Osteocyte (in vitro differentiated cells): ENCODE measurements at places on chromosomes 12 and 14.

GRCh38 chr12:14540801-14541462 is 26.8 kb downstream of the PLBD1 start:
- DNase-seq, result no peak

DNA sequence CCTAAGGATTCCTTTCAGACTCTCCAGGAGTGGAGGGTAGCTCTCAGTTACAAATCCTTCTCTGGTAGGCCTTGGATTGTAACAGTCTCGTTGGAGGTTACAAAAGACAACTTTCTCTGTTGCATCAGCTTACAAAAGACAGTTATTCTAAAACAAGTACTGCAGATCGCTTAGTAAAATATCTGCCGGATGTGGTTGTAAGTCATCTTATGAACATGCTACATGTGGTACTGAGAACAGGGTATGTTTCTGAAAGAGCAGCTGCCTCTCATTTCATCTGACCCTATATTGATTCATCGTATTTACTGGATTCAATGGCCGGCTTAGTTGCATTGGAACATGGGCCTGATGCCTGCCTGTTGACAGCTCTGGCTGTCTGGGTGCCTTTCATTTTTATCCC is 157.4 kb downstream of the PTCSC3 start:
- DNase-seq, result no peak

GRCh38 chr12:27305673-27306456 is 26.8 kb upstream of the BMAL2 start:
- no peak for DNase-seq

- DNase-seq, result no peak
Observed at GRCh38 chr12:80419644-80420043, 24.4 kb upstream of the PTPRQ start.

DNA sequence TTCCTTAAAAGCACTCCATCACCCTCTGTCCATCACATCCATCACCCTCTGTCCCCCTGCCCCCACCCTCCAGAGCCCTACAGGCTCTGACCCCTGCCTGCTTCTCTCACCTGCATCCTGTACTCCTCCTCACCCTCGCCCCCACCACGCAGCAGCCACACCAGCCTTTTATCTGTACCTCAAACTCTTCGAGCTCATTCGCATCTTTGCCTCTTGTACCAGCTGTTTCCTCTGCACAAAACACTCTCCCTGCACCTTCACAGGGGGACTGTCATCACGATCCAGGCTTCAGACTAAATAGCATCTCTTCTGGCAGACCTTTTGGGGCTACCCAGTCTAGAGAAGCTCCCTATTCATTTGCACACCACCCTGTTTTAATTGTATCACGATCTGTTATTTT is 24.1 kb downstream of the TMEM229B start:
- DNase-seq, result no peak

GRCh38 chr12:56374726-56375597 is 12.3 kb upstream of the APOF start:
- DNase-seq, result no peak

GRCh38 chr14:96502621-96503305 is 581 bp downstream of the PAPOLA start:
- DNase-seq, result peak; percentile 85

GRCh38 chr12:124428136-124428791 is 133.4 kb downstream of the RFLNA start:
- no peak for DNase-seq

- DNase-seq, result no peak
Observed at GRCh38 chr12:100554608-100555077, 18.8 kb upstream of the GAS2L3 start.

GRCh38 chr14:94342334-94342934 is 19.3 kb upstream of the SERPINA6 start:
- DNase-seq, result peak; percentile 86

- DNase-seq, result no peak
Observed at GRCh38 chr12:56838621-56839488, 75.7 kb downstream of the HSD17B6 start.

GRCh38 chr12:88698471-88698870 is 118.2 kb upstream of the KITLG start:
- DNase-seq, result no peak

DNA sequence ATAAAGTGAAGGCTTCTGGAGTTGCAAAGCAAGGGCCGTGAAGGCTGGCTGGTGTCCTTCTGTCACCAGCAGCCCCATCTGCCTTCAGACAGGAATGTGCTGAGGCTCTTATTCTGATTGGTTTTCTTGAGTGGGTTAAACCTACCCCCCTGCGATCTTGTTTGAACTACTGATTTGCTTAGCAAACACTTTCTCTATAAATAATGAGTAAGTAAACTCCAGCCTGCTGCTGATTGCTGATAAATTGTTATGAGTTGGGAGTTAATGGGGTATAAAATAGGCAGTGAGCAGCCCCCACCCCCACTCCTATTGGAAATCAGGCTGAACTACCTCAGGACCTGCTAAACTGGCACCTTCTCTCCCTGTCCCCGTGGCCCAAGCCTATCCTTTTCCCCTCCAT is 146.1 kb upstream of the NOS1 start:
- DNase-seq, result no peak

DNA sequence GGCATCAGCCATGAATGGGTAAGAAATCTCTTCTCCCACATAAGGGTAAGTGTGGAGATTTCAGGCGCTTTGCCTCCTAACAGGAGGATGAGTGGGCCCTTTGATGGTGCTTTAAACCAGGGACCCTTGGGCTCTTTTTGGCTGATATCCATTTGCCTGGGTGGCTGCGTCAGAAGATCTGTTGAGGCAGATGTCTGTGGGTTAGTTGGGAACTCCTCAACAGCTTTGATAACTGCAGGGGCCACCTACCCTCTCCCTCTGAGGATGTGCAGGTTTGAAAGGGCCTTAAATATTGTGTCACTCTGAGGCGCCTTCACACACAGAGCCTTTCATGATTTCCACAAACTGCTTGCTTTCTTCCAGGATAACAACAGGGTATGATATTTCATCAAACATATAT is 210.7 kb downstream of the PPM1H start:
- no peak for DNase-seq

GRCh38 chr14:94934276-94934810 is 164.4 kb upstream of the GSC start:
- DNase-seq, result no peak

- no peak for DNase-seq
Observed at GRCh38 chr14:62445570-62445969, 599.7 kb downstream of the KCNH5 start.

DNA sequence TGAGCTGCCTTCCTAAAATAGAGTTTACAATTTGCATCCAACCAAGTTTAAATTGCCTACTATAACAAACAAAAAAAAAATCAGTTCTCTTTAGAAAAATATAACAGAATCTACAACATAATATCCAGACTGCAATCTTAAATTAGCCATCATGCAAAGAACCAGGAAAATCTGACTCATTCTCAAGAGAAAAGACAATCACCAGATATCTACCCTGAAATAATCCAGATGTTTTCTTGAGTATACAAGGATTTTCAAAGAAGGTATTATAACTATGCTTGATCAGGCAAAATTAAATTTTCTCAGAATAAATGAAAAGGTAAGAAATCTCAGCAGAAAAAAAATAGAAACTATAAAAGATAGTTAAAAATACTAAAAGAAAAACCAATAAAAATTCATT is 115.6 kb downstream of the CCER1 start:
- DNase-seq, result no peak

DNA sequence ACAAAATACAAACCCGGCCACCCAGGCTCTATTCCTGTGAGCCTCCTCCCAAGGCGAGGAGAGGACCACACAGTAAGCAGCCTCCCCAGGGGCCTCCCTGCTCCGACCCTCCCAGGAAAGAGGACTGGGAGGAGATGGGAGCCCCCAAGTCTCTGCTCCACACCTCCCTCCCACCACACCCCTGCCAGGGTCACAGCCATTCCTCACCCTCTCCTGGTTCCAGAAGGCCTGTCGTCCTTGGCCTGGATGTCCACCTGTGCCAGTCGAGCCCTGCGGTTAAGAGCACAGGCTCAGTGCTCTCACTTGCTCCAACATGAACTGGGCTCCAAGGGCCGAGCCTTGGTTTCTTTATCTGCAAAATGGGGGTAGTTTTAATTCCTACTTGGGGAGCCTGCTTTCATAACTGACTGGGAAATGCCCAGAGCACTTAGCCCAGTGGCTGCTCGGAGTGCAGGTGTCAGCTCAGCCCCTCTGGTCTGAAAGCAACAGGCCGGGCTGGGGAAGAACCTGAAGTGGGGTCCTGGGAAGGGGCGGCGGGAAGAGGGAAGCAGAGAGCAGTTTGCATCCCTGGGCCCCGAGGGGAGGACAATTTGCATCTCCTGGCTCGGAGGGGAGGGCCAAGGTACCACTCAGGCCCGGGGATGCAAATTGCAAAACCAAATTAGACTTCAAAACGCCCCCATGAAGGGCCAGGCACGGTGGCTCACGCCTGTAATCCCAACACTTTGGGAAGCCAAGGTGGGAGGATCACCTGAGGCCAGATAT is 23.6 kb downstream of the TCHP start:
- no peak for DNase-seq

- no peak for DNase-seq
Observed at GRCh38 chr14:90545382-90545781, 148.6 kb downstream of the CALM1 start.

DNA sequence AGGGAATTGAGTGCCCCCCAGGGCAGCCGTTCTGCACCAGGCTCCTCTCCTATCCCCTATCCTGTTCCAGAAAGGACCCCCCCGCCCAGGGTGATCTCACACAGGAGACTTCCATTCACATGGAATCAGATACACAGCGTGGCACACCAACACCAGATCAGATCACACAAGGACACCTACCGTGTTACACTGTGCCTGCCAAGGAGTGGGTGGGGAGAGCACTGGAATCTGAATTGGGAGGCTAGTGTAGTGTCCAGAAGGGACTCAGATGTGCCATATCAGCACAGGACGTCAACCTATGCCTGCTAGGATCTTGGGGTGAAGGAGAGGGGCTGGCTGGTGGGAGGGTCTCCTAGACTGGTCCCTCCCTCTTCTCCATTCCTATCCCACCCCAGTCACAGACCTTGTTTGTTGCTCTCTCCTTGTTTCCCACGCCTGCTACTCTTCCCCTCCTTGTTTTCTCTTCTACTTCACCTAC is 2.3 kb downstream of the PTMS start:
- DNase-seq, result no peak

- DNase-seq, result no peak
Observed at GRCh38 chr14:53890611-53891101, 66.0 kb downstream of the BMP4 start.

- DNase-seq, result no peak
Observed at GRCh38 chr14:73788701-73789551, 62.7 kb upstream of the PTGR2 start.

GRCh38 chr12:19451196-19451595 is 11.9 kb downstream of the AEBP2 start:
- DNase-seq, result no peak
